ENCODE measurements at places on chromosomes 16 and 17.

GRCh38 chr17:30219833-30220232, 15.7 kb downstream of the SLC6A4 start:
- H3K27me3 ChIP-seq = no peaks in the 10 kb centered on the region
- DNase-seq = no peak
- no peak overlapping the region for H3K4me3 ChIP-seq
- H3K36me3 ChIP-seq = no peaks in the 10 kb centered on the region

DNA sequence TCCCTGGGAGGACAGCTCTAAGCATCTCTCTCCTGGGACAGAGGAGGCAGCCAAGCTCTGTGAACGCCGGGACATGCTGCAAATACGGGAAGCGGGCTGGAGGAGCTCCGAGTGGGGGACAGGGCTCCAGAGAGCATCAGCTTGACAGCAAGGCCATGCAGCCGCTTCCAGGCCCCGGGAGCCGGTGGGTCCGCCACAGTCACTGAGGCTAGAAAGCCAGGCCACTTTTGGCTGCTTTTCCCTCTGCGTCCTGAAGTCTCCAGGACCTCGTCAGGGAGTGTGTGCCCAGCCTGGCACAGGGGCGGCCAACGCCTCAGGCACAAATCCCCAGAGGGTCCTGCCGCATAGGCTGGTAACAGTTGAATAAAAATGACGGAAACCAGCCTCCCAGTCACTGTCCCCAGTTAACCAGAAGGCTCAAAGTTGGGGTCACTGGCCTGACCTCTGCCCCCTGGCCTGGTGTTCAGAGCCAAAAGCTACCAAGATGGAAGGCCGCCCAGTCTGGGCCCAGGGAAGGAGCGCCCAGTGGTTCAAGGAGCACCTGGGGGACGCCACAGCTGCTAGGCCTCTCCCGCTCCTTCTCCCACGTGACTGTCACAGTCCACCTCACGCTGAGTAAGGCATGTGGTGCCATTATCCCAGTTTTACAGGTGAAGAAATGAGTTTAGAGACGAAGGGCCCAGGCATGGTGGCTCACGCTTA, 3.2 kb upstream of the TRIM65 start:
- DNase-seq = no peak
- H3K4me1 ChIP-seq = peaks cover 22% of the 10 kb centered on the region
- no peak overlapping the region for H3K4me3 ChIP-seq
- peak overlapping the region; percentile 50 for H3K27ac ChIP-seq

DNA sequence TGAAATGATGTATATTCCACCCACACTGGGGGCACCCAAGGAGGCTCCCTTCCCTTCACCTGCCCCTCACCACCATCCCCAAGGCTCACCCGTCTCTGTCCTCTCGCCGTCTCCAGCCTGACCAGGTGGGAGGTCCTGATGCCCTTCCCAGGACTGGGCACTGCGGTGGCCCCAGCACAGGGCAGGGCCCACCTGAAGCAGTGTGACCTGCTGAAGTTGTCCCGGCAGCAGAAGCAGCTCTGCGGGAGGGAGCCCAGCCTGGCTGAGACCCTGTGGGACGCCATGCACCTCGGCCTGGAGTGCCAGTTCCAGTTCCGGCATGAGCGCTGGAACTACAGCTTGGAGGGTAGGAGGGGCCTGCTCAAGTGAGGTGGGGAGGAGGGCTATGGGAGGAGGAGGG, 9.9 kb downstream of the PPY start:
- peaks cover 5% of the 10 kb centered on the region for H3K27me3 ChIP-seq
- DNase-seq = no peak
- no peak overlapping the region for H3K27ac ChIP-seq
- H3K36me3 ChIP-seq = no peaks in the 10 kb centered on the region

DNA sequence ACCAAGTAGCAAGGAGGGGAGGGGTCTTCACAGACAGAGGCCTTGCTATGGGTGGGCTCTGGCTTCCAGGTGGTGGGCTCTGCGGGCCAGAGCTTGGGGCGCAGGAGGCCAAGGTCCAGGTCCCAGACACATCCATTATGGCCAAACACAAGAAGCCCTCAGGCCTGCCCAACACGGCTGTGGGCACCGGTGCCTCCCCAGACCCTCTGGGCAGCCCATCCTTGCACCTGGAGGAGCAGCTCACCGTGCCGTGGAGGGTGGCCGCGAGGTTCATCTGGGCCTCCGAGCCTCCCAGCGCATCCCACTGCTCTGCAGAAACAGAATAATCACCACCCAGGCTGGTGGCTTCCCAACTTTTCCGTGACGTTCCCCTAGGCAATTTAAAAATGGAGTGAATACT, 55.9 kb downstream of the TBC1D16 start:
- no peaks in the 10 kb centered on the region for H3K4me1 ChIP-seq
- H3K36me3 ChIP-seq = no peaks in the 10 kb centered on the region
- H3K27me3 ChIP-seq = no peaks in the 10 kb centered on the region
- H3K4me3 ChIP-seq = no peak overlapping the region
- peak; percentile 2 for DNase-seq
- no peak overlapping the region for H3K27ac ChIP-seq

DNA sequence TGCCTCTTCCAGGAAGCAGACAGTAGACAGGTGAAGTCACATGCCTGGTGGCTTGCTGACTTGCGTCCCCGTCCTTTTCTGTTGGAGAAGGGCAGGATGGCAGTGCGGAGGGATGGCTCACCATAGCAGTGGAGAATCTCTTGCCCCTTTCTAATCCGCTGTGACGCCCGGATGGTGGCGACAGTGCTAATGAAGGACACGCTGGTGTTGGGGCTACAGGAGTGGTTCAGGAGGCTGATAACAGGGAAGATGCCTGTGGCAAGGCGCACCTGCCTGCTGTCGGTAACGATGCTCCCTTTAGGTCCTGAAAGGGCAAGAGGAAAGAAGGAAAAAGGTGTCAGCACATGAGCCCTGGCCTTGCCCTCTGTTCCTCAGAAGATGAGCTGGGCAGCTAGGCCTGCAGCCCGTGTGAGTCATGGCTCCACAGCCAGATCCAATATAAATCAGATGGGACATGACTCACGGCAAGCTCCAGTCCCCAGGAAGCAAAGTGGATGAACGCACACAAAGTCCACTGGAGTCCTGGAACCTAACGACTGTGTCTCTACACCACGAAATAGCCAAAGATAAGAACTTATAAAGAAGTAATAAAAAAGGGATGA, 25.5 kb downstream of the SERPINF1 start:
- no peak overlapping the region for H3K4me3 ChIP-seq
- peaks cover 1% of the 10 kb centered on the region for H3K4me1 ChIP-seq
- H3K27me3 ChIP-seq = no peaks in the 10 kb centered on the region

Data from activated T-cell treated with anti-CD3 and anti-CD28 coated beads, Interleukin-2, amount 50 U/mL, for 24 hours (primary cell).